Fibroblast of skin of left biceps (primary cell): ENCODE measurements at places on chromosomes 11 and 22.

GRCh38 chr11:96752221-96752620 lies 362.4 kb downstream of the JRKL start:
- no peak for DNase-seq

GRCh38 chr11:130947481-130947880 lies 31.2 kb upstream of the SNX19 start:
- DNase-seq: no peak

DNA sequence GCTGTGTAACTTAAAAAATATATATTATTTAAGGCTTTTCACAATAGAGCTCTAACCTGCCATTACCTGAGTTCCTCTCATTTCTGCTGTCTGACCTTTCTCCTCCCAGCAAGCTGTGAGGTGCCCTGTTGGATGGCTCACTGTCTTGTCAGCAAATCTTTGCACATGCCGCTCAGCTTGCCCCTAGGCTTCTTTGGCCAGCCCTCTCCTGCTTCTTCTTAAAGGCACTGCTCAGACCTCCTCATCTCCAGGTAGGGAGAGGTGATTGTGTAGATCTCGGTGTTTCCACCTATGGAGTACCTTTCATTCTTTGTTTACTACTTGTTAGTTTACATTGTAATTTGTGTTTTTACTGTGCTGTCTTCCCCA lies 96.5 kb downstream of the EXT2 start:
- no peak for DNase-seq

DNA sequence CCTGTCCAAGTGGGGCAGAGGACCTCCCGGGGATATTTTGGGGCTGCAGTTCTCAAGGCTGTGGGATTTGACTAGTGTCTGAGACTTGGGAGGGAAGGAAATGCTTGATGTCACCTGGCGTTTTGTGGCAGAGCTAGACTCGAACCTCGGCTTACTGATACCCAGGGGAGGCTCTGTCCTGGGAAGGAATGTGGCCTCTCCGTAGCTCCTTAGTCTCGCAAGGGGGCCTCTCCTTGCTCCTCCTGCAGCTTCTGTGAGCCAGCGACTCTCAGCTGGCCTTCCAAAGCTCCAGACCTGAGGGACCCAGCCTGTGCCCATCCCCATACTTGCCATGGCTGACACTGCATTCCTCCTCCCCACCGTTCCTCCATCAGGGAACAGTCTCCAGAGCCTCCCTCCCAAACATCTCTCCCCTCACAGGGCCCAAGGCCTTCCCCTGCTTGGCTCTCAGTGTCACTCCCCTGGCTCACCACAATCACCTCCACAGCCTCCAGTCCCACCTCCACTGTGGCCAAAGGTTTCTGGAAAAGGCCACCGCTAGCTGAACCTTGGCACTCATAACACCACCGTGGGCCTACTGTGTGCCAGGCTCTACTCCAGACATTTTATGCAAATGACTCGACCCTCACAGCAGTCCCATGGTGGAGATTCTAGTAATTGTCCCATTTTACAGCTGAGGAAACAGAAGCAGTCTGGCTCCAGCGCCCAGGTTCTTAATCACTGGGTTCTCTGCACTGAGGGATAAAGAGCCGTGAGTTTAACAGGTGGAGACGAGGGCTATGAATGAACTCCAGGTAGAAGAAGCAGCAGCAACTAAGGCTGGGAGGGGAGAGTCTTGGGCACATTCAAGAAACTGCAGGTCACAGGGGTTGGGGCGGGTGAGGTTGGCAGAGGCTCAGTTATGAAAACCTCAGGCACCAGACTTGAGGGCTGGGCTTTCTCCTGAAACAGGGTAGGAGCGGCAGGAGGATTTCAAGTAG lies 12.1 kb downstream of the P2RY2 start:
- no peak for DNase-seq

DNA sequence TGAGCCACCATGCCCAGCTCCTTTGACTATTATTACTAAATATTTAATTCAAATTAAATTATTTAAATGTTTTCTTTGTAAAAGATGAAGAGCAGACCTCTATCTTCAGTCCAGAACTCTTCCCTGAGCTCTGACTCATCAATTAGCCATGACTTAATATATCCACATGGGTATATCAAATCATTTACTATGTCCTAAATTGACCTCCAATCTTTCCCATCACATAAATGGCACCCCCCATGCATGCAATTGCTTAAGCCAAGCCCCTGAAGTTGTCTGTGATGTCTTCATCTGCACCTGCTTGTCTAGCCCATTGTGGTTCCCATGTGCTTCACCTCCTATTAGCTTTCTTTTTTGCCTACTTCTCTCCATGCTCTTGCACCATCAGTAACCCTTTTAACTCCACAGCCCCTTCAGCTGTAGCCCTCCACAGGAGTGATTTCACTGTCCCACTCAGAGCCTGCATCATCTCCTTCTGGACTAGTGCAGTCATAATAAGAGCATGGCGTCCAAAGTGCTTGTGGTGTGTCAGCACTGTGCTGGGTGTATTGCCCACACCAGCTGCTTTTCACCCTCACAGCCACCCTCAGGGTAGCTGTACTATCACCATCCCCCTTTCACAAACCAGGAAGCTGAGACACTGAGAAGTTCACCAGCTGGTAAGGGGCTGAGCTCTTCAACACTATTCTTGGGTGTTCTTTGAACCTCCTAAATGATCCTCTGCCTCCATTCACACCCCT lies 11.8 kb upstream of the THY1 start:
- DNase-seq: no peak

GRCh38 chr22:49163258-49163959 lies 664.3 kb downstream of the BRD1 start:
- DNase-seq: no peak

- no peak for DNase-seq
These were observed 300.1 kb downstream of the BUD13 start for GRCh38 chr11:116472651-116473050.

GRCh38 chr22:21829523-21829922 lies 37.9 kb downstream of the MAPK1 start:
- no peak for DNase-seq

DNA sequence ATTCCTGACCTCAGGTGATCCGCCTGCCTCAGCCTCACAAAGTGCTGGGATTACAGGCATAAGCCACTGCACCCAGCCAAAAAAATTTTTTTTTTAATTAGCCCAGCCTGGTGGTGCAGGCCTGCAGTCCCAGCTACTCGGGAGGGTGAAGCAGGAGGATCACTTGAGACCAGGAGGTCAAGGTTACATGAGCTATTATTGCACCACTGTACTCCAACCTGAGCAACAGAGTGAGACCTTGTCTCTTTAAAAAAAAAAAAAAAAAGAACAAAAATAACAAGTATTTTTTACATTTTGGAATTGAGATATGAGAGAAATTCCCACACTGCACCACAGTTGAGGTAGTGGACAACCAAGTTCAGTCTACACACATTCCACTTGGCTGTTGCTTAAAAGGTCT lies 13.6 kb upstream of the L3MBTL2 start:
- no peak for DNase-seq

DNA sequence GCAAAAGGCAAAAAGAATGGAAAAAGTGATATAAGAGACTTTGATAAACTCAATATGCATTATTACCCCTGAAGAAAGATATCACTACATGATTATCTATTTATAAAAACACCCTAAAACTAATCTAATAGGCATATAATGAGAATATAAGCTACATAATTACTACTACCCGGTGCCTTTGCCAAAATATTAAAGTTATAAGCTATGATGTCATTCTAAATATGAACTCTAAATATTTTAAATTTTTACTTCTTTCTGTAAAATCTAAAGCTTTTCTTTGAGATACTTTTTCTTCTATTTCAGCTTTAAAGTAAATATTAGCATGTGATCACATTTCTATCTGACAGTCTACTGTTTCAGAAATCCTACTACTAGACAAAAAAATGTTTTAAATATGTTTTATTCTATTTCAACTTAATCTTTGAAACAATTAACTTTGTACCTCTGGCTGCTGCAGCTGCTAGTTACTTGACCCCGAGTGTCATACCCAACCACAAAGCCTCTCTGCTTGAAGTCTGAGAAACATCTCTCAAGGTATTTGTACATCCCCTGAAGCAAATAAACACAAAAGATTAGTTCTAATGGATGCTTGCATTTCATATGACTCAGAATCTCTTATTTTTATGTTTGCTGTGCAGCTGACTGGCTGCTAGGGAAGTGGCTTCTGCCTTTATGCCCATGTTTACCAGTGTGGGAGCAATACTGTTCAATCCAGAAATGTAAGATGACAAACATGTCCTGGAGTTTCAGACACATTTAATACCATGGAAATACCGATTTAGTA lies 26.8 kb downstream of the PGM2L1 start:
- no peak for DNase-seq

DNA sequence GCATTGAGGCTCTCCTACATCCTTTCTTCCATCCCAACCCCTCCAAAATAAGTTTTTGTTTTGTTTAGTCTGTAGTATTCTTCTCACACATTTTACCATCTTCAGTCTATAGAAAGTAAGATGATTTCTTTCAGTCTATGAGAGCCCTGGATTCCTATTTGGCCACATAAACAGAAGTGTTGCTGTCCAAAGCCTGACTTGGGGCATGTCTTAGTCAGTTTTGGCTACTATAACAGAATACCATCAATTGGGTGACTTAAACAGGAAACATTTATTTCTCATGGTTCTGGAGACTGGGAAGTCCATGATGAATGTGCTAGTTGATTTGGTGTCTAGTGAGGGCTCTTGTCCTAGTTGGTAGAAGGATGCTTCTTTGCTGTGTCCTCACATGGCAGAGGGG lies 146.8 kb upstream of the DDI1 start:
- DNase-seq: no peak

- no peak for DNase-seq
These were observed 13.3 kb downstream of the LDHAL6A start for GRCh38 chr11:18468961-18469360.

DNA sequence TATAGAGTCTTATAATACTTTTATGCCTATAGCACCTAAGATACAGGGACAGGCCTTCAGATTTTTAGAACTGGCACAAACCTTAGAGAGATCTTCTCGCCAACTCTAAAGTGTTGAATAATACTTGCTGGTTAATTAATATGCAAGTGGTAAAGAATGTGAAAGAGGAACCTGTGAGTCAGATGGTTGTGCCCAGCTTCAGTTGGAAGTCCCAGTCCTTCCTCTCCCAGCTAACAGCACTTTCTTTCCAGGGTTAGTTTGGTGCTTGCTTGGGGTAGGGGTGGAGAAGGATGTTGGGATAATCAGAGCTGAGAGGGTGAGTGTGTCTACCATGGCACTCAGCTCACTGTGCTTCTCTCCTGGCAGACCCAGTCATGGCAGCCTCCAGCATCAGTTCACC lies 4.9 kb upstream of the TMEM132A start:
- DNase-seq: no peak

DNA sequence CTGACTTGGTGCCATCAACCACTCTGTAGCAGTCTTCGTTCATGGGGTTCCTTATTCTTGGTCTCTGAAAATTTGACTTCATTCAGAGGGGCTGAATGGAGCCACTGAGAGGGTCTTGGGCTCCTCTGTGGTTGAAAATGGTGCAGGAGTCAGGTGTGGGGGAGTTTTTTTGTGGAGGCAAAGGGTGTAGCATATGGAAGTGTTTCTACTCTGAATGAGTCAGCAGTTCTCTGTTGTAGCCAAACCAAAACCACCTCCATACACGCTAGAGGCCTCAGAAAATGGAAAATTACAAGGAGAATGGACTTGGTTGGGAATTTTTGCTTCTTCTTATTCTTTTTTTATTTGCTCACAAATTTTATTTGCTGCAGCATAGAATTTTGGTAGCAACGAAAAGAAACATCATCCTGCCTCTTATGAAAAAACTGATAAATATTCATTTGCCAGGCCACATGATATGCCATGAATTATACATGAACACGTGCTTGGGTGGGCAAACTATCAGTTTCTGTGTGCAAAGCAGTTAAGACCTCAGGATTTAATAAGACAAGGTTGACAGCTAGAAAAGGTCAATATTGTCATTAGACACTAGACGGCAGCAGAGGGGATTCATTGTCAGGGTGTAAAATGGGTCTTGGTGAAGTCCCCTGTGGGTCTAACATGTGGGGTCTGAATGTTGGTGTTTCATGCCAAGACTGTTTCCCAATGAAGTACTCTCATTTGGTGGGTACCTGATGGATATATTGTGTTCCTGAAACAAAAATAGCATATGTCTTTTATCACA lies 111.7 kb downstream of the MYO18B start:
- no peak for DNase-seq

DNA sequence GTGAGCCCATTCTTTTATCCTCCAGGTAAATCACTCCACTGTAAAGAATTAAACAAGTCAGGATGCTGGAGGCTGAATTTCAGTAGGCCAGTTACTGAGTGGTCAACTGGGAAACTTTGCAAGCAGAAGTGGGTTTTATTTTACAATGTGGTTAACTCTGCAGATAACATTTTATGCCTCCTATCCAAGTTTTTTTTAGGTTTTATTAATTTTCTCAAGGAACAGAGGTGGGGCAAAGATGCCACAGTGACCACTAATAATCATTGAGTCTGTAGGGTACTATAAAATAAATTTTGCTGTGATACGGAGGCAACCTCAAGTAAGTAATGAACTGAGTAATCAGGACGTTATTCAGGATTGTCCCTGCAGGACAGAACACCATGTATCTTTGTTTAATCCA lies 599.9 kb downstream of the METTL15 start:
- no peak for DNase-seq

DNA sequence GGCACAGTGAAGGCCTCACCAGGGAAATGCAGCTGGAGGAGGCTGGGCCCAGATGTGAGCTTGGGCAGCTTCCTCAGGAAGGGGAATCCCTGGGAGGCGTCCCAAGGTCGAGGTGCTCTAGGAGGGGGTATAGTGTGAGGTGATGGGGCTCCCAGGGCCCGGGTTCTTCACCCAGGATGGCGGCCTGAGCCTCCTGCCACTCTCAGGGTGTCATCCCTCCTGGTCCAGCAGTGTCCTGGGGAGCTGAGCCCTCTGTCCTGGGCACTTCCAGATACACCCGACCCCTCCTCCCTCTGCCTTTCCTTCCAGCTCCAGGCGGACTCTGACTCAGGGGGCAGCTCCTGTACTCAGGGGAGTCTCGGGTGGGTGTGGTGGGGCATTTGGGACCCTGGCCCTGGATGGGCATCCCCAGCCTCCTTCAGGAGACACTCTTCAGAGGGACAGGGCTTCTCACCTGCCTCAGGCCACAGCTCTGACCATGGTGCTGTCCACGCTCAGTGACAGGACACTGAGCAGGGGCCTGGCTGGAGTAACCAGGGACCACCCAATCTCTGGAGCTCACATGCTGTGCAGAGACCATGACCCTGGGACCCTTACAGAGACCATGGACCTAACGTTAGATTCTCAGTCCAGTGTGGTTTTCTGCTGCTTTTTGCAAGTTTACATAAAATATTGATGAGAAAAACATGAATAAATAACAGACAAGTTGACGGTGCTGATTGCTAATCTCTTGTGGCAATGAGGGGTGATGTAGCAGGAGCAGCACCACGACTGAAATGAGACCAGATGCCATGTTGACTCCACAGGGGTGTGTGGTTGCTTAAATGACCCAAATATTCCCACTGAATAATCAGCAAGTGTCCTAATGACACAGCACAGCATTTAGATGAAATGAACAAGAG lies 101.9 kb downstream of the GGTLC2 start:
- DNase-seq: no peak
